Activated T-cell treated with anti-CD3 and anti-CD28 coated beads, Interleukin-2, amount 50 U/mL, for 72 hours (primary cell): ENCODE measurements at places on chromosomes 12 and 14. TPM values are rescaled to one million over a fixed set of nuclear protein-coding genes. Genes with fewer than 3 reads are reported as not detected.

The MYRFL gene
- not detected for total RNA-seq

The SERPINA9 gene
- not detected for total RNA-seq

The CLEC4D gene
- total RNA-seq = not detected

The POTEM gene
- total RNA-seq = not detected

The TTC6 gene
- not detected for total RNA-seq

The MYH6 gene
- total RNA-seq = 2.1 TPM

The TAS2R10 gene
- total RNA-seq = 0.63 TPM

The MED13L gene
- 72.8 TPM for total RNA-seq

The FAIM2 gene
- total RNA-seq = 0.39 TPM

The CPSF6 gene
- 97.2 TPM for total RNA-seq

DNA sequence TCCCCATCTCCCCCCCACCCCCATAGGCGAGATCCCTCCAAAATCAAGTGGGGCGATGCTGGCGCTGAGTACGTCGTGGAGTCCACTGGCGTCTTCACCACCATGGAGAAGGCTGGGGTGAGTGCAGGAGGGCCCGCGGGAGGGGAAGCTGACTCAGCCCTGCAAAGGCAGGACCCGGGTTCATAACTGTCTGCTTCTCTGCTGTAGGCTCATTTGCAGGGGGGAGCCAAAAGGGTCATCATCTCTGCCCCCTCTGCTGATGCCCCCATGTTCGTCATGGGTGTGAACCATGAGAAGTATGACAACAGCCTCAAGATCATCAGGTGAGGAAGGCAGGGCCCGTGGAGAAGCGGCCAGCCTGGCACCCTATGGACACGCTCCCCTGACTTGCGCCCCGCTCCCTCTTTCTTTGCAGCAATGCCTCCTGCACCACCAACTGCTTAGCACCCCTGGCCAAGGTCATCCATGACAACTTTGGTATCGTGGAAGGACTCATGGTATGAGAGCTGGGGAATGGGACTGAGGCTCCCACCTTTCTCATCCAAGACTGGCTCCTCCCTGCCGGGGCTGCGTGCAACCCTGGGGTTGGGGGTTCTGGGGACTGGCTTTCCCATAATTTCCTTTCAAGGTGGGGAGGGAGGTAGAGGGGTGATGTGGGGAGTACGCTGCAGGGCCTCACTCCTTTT lies 2.7 kb downstream of the GAPDH start:
- H3K4me3 ChIP-seq = peak overlapping the region; percentile 97
- no peak for DNase-seq
- H3K27me3 ChIP-seq = no peaks in the 10 kb centered on the region
- peaks cover 23% of the 10 kb centered on the region for H3K36me3 ChIP-seq
- H3K4me1 ChIP-seq = peaks cover 86% of the 10 kb centered on the region

DNA sequence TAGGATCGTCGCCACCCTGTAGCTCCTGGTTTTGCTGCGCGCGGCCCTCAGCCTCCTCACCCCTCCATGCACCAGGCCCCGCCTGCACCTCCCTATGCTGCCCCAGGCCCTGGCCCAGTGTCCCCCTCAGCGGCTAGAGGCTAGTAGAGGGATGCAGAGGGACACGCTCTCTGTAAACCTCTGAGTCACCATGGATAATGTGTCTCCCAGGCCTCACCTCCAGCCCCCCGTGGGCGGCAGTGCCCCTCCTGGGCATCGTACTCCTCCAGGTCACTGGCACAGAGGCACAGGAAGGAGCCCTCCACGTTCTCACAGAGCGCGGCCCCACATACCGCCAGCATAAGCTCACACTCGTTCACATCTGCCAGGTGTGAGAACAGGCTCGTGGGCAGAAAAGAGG lies 12.3 kb downstream of the ISCA2 start:
- no peak overlapping the region for H3K27ac ChIP-seq
- H3K36me3 ChIP-seq = no peaks in the 10 kb centered on the region
- no peaks in the 10 kb centered on the region for H3K27me3 ChIP-seq
- no peak for DNase-seq
- H3K4me1 ChIP-seq = no peaks in the 10 kb centered on the region

DNA sequence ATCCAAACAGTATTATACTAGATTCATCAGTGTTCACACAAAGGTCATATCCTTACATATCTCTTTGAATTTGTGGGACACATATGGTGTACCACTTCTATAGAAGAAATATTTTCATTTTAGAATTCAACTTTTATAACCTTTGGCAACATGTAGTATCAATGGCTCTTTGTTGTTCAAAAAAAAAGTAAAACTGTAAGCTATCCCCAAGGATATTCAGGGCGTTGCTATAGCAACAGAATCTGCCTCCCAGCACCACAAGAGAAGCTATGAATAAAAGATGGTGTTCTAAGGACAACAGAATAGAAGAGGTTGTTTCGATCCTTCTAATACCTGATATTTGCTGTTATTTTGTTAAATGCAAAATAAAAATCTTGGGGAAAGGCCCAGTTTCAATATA lies 139.3 kb downstream of the BRMS1L start:
- H3K27me3 ChIP-seq = no peaks in the 10 kb centered on the region
- H3K4me3 ChIP-seq = no peak overlapping the region
- H3K27ac ChIP-seq = no peak overlapping the region
- no peaks in the 10 kb centered on the region for H3K36me3 ChIP-seq
- H3K4me1 ChIP-seq = no peaks in the 10 kb centered on the region

DNA sequence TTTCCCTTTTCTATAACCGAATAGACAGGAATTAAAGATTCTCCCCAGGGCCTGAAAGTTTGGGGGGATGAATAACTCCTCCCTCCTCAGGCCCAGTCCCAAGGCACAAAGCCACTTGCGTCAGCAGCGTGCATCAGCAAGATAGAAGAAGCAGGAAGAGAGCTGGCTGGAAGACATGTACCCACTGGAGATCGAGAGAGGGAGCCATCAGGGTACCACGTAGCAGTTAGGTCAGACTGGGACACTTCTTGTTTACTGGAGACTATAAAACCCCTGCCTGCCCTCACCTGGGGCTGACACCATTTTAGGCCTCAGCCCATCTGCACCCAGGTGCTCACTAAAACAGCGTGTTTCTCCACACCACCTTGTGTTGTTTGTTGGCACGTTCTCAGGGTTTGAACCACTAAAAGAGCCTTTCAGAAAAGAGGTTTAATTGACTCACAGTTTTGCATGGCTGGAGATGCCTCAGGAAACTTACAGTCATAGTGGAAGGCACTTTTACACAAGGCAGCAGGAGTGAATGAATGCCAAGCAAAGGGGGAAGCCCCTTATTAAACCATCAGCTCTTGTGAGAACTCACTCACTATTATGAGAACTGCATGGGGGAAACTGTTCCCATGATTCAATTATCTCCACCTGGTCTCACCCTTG lies 93.2 kb downstream of the TMTC3 start:
- peak; percentile 28 for DNase-seq
- peaks cover 6% of the 10 kb centered on the region for H3K27me3 ChIP-seq
- H3K4me1 ChIP-seq = peaks cover 42% of the 10 kb centered on the region
- peak overlapping the region; percentile 29 for H3K27ac ChIP-seq
- H3K4me3 ChIP-seq = no peak overlapping the region

DNA sequence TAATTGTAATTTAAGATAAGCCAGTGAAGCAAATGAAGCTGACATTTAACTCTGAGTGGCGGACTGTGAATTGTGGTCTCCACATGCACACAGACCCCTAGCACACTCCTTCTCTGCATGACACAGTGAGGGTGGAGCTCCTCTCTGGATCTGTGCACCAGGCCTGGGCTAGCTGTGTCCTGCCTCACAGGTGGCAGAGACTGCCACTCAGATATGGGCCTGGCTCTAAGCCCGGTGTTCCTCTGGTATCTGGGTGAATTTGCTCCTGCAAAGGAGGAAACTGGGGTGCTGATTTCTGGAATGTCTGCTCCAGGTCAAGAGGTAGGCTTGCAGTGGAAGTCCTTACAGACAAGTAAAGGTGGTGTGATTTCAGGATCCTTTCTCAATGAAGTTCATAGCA lies 282.4 kb downstream of the FOXN3 start:
- H3K27me3 ChIP-seq = peaks cover under 1% of the 10 kb centered on the region
- peaks cover 11% of the 10 kb centered on the region for H3K36me3 ChIP-seq
- no peaks in the 10 kb centered on the region for H3K4me1 ChIP-seq

GRCh38 chr12:25553098-25553497 lies at the start of gene LMNTD1:
Gene LMNTD1, minus strand, starts transcription at chr12:25553283. Its CDS starts 324 bp downstream, at chr12:25552959.
- no peak within 1 kb of the TSS for H3K27ac ChIP-seq
- DNase-seq = no peak
- peaks cover under 1% of the 10 kb centered on the region for H3K36me3 ChIP-seq
- H3K4me3 ChIP-seq = no peak within 1 kb of the TSS
- no peaks in the 10 kb centered on the region for H3K27me3 ChIP-seq

- H3K27ac ChIP-seq = no peak overlapping the region
- H3K4me3 ChIP-seq = no peak overlapping the region
- DNase-seq = no peak
- peaks cover 33% of the 10 kb centered on the region for H3K27me3 ChIP-seq
Measured at GRCh38 chr12:67701121-67701520, 52.6 kb downstream of the DYRK2 start.

DNA sequence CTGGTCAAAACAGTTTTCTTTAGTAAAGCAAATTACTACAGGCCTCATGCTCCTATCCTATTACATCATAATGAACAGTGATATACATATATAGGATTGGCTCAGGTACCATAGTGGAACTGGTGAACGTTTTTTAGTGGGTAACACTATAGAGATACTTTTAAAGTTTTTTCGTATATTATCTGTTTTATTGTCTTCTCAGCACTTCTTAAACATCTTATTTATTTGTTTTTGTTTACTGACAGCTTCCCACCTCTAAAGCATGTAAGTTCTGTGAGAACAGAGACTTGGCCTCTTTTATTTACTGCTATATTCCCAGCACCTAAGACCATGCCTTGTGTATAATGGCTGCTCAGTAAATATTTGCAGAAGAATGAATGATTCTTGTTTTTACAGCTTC lies 81.1 kb upstream of the PSMA6 start:
- no peaks in the 10 kb centered on the region for H3K36me3 ChIP-seq
- H3K27me3 ChIP-seq = no peaks in the 10 kb centered on the region
- H3K4me1 ChIP-seq = no peaks in the 10 kb centered on the region
- no peak overlapping the region for H3K4me3 ChIP-seq
- no peak for DNase-seq
- no peak overlapping the region for H3K27ac ChIP-seq

GRCh38 chr12:42017051-42017450 lies 127.6 kb downstream of the GXYLT1 start:
- no peaks in the 10 kb centered on the region for H3K36me3 ChIP-seq
- no peak overlapping the region for H3K4me3 ChIP-seq
- no peak for DNase-seq
- H3K4me1 ChIP-seq = peaks cover 7% of the 10 kb centered on the region
- H3K27ac ChIP-seq = no peak overlapping the region
- peaks cover 5% of the 10 kb centered on the region for H3K27me3 ChIP-seq

DNA sequence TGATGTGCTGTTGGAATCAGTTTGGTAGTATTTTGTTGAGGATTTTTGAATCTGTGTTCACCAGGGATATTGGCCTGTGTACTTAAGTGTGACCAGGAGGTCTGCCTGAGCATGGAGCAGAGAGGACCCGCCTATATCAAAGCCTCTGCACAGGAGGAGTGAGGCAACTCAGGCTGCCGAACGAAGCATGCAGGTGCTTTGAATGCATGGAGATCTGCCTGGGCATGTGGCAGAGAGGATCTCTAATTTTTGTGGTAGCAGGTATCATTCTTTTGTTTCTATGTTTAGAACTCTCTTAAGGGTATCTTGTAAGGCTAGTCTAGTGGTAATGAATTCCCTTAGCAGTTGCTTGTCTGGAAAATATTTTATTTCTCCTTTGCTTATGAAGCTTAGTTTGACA lies 26.9 kb downstream of the RAB3IP start:
- no peaks in the 10 kb centered on the region for H3K4me1 ChIP-seq
- H3K27me3 ChIP-seq = no peaks in the 10 kb centered on the region
- peaks cover 77% of the 10 kb centered on the region for H3K36me3 ChIP-seq
- H3K27ac ChIP-seq = peak overlapping the region; percentile 33

GRCh38 chr12:41074473-41074769 lies 113.7 kb upstream of the PDZRN4 start:
- no peaks in the 10 kb centered on the region for H3K27me3 ChIP-seq
- H3K36me3 ChIP-seq = no peaks in the 10 kb centered on the region
- H3K27ac ChIP-seq = no peak overlapping the region
- no peak for DNase-seq
- H3K4me1 ChIP-seq = no peaks in the 10 kb centered on the region
- H3K4me3 ChIP-seq = no peak overlapping the region

GRCh38 chr12:130879212-130879686 lies 7.4 kb downstream of the RAN start:
- peaks cover 6% of the 10 kb centered on the region for H3K36me3 ChIP-seq
- DNase-seq = no peak
- H3K27me3 ChIP-seq = no peaks in the 10 kb centered on the region
- peak overlapping the region; percentile 7 for H3K4me3 ChIP-seq
- peaks cover 60% of the 10 kb centered on the region for H3K4me1 ChIP-seq

- peaks cover 8% of the 10 kb centered on the region for H3K36me3 ChIP-seq
- DNase-seq = no peak
- H3K4me3 ChIP-seq = no peak overlapping the region
- peaks cover 31% of the 10 kb centered on the region for H3K4me1 ChIP-seq
Measured at GRCh38 chr12:3832738-3833137, 40.5 kb downstream of the PARP11 start.

GRCh38 chr14:75182821-75183220 lies 6.4 kb upstream of the TMED10 start:
- DNase-seq = no peak
- peaks cover 12% of the 10 kb centered on the region for H3K27me3 ChIP-seq
- H3K36me3 ChIP-seq = no peaks in the 10 kb centered on the region

- no peak overlapping the region for H3K27ac ChIP-seq
- no peaks in the 10 kb centered on the region for H3K4me1 ChIP-seq
- DNase-seq = no peak
- no peaks in the 10 kb centered on the region for H3K36me3 ChIP-seq
- H3K4me3 ChIP-seq = no peak overlapping the region
Measured at GRCh38 chr12:90695415-90695814, 259.6 kb downstream of the CCER1 start.

GRCh38 chr12:40775661-40776060 lies 83.4 kb downstream of the CNTN1 start:
- DNase-seq = no peak
- no peaks in the 10 kb centered on the region for H3K4me1 ChIP-seq
- no peaks in the 10 kb centered on the region for H3K36me3 ChIP-seq
- H3K27me3 ChIP-seq = no peaks in the 10 kb centered on the region
- no peak overlapping the region for H3K4me3 ChIP-seq

DNA sequence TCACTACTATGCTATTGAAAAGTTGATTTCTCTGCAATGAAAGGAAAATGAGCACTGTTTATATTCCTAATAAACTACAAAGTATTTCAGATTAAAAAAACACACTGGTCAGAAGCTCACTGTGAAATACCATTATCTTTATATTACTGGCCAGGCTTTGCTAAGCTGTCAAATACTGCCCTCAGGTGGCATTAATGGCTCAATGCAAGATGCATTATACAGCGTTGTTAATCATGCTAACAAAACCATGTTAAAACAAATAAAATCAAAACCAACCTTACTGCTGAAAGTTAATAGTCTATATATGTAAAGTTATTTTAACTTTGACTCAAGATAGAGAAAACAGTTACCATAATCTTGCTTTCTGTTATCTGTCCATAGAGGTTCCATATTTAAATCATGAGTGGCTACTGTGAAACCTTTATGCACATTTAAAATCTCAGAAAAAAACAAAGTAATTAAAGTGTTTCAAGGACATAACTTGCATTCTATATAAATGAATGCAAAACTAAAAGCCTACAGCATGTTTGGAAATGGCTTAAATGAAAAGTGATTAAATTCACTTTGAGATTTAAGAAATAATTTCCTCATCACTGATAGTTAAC lies 121.7 kb downstream of the RALGAPA1 start:
- no peak overlapping the region for H3K27ac ChIP-seq
- peak; percentile 36 for DNase-seq
- H3K4me1 ChIP-seq = peaks cover 18% of the 10 kb centered on the region
- H3K4me3 ChIP-seq = no peak overlapping the region

GRCh38 chr12:89783359-89784060 lies 74.9 kb upstream of the ATP2B1 start:
- no peak for DNase-seq
- H3K36me3 ChIP-seq = peaks cover 7% of the 10 kb centered on the region
- H3K27me3 ChIP-seq = no peaks in the 10 kb centered on the region
